ENCODE measurements at places on chromosomes 1 and 21. TPM values are rescaled to one million over a fixed set of nuclear protein-coding genes. Genes with fewer than 3 reads are reported as not detected.

RORC gene
- not detected for total RNA-seq

THEM5 gene
- total RNA-seq, result not detected

PDE9A gene
- not detected for total RNA-seq

KLF17 gene
- total RNA-seq, result not detected

CHTOP gene
- 51.6 TPM for total RNA-seq

VASH2 gene
- not detected for total RNA-seq

CRYBG2 gene
- total RNA-seq, result not detected

LYPLAL1 gene
- 24.6 TPM for total RNA-seq

RIMS3 gene
- total RNA-seq, result 0.05 TPM

MLLT11 gene
- total RNA-seq, result 10.5 TPM

RAD54L gene
- total RNA-seq, result 8.2 TPM

OR6N1 gene
- total RNA-seq, result not detected

GJA9 gene
- total RNA-seq, result not detected

SRM gene
- 330 TPM for total RNA-seq

GADD45A gene
- 78.4 TPM for total RNA-seq

C1orf94 gene
- not detected for total RNA-seq

TBX15 gene
- 5.9 TPM for total RNA-seq

GOLT1A gene
- total RNA-seq, result 0.28 TPM

FALEC gene
- not detected for total RNA-seq

MCM3AP gene
- 85.4 TPM for total RNA-seq

OR13G1 gene
- not detected for total RNA-seq
